ENCODE measurements at places on chromosomes 4 and X.

DNA sequence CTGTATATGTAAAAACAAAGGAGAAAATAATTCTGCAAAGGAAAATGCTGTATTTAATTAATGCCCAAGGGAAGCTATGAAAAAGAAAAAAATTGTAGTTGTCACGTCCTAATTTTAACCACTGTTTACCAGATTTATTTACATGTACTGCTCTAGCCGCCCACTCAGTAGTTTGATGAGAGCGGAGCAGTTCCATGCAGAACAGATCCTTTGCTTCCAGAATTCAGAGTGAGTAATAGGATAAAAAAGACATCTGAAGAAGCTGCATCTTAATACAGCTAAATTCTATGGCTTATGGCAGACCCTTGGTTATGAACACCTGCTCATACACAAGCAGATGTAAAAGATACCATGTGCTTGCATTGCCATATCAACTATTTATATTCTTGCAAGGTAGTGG, 287.0 kb downstream of the GASK1B start:
- DNase-seq = no peak

- DNase-seq = no peak
Observed at GRCh38 chr4:10179957-10180602, 63.5 kb upstream of the WDR1 start.

GRCh38 chr4:6449746-6450369, 22.6 kb downstream of the PPP2R2C start:
- no peak for DNase-seq

GRCh38 chr4:183118141-183118540, 19.1 kb downstream of the WWC2 start:
- no peak for DNase-seq

DNA sequence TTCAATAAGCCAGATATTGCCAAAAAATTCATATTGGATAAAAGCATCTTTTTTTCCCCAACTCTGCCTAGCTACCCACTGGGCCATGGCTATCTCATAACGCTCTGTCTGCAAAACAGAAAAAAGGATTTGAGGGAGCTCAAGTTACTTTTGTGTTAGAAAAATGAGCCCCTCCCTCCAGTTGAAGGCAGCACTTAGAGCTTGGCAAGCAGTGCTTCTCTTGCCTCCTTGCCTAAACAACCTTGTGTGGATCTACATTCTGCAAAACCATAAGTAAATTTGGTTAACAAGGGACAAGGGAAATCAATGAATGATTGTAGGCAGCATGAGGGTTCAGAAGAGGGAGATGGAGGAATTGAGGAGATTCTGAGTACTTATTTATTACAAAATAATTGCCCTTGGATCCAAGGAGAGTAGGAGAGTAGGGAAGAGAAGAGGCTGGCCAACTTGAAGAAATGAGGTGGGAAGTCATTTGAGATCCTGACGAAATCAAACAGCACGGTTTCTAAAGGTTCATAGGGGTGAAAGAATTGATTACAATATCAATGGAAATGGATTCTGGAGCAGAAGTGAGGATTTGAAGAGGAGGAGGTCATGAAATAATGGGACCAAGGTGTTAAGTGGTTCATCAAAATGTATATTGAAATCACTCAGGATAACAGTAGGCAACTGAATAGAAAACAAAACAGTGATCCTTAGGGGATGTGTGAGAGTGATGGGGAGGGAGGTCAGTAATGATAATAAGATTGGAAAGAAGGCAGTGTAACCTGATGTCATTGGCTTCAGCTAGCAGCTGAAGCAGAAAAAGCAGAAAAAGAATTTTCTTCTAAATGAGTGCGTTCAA, 434.8 kb upstream of the IGFBP7 start:
- no peak for DNase-seq

- DNase-seq = no peak
Observed at GRCh38 chr4:30117433-30117832, 602.7 kb upstream of the PCDH7 start.

DNA sequence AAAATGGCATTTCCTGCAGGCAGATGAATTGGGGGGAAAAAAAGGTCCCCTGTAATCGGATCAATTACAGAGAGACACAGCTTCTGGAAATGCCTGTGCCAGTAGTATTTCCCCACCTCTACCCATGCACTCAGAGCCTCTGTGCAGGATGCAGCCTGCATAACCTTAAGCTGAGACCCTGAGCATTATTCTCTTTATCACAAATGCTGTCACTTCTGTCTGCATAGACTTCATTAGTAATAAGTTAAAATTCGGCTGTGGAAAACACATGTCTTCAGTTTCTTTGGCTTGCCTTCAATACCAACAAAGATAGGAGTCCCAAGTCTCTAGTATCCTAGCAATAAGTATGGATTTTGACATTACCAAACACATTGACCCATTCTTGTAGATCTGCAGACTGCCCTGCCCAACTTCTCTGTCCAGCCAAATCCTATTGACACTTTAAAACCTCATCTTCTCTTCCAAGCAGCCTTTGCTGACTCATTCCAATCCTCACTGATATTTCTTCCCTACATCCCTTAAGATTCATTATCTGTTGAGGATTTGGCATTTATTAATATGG, 70.8 kb downstream of the LUZP4 start:
- DNase-seq = no peak

DNA sequence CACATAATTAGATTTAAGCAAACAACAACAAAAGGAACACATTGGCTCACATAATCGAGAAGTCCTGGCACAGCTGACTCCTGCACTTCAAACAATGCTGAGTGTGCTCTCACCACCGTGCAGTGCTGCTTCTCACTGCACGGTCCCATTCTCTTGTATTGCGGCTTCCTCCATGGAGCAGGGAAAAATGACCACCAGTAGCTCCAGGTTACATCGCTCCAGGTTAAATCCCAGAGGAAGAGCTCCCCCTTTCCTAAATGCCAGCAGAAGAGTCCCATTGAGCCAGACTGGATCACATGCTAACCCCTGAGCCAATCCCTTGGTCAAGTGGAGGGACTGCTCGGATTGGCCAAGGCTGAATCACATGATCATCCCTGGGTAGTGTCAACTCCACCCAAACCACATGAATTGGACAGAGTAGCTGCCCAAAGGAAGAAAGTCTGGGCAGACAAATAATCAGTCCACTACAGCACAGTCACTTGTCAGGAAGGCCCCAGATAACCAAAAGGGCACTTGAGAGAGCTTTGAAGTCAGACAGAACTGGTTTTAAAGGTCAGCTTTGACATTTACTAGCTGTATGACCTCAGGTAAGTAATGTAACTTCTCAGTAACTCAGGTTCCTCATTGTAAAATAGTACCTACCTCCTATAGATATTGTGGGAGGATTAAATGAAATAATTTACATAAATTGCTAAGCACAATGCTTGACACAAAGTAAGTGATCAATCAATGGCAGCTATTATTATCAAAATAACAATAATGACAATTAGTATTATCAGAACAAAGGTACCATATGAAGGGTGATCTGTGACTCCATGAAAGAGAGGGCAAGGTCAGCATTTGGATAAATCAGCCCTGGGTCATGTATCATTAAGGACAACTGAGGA, 14.3 kb downstream of the TEC start:
- DNase-seq = no peak

- no peak for DNase-seq
Observed at GRCh38 chr4:40531636-40532023, 98.0 kb downstream of the RBM47 start.

GRCh38 chr4:20386001-20386740, 134.5 kb downstream of the SLIT2 start:
- no peak for DNase-seq

- DNase-seq = no peak
Observed at GRCh38 chrX:10125248-10125615, 31.5 kb upstream of the CLCN4 start.

- no peak for DNase-seq
Observed at GRCh38 chrX:104707572-104707971, 141.6 kb downstream of the IL1RAPL2 start.

DNA sequence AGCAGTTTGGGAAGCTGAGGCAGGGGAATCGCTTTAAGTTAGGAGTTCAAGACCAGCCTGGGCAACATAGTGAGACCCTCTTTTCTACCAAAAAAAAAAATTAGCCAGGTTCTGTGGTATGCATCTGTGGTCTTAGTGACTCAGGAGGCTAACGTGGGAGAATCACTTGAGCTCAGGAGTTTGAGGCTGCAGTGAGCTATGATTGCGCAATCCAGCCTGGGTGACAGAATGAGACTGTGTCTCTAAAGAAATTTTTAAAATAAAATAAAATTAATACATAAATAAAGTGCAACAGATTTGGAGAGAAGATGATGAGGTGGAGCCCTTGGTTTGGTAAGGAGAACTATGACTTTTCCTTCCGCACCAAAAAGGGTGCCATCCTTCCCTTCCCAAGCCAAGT, 436.9 kb downstream of the NLGN4X start:
- no peak for DNase-seq

DNA sequence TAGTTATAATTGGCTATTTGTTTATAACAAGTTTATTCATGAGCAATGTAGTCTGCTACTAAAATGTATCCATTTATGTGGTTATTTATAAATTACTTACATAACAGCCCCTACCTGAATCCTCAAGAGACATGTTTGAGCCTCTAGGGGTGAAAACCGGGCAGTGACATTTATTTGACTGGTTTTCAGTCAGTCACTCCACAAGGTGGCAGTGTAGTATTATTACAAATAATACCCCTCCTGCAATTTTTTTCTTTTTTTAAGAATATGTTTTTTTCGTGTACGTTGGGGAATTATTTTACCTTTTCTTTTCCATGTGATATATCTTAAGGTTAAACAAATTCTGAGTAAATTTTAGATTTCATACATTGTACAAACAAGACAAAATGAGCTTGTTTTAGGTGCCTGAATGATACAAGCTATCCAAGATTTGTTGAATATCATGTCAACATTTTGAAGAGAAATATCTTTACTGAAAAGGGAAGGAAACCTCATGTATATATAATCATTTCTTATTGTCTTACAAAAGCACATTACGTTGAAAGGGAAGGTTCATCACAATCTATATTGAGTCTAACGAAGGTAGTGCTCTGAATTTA, 598.7 kb upstream of the TECRL start:
- no peak for DNase-seq

- no peak for DNase-seq
Observed at GRCh38 chrX:112867570-112867969, 26.9 kb upstream of the AMOT start.

DNA sequence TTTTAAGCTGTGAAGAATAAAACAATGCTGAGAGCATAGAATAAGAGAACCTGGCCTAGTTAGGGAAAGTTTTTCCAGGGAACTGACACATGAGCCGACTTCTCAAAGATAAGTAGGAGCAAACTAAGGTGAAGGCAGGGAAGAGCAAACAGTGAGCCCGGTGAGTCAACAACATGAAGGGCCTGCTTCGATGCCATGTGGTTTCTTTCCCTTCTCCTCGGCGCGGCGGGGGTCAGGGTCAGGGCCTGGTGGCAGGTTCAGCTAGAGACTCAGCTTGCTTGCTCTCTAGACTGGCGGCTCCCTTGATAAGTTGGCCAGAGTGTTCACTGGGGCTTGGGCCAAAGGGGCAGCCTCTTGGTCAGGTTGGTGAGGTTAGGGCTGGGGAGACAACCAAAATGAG, 81.1 kb downstream of the DLG3 start:
- DNase-seq = no peak

GRCh38 chr4:81605271-81605670, 133.6 kb upstream of the RASGEF1B start:
- no peak for DNase-seq

DNA sequence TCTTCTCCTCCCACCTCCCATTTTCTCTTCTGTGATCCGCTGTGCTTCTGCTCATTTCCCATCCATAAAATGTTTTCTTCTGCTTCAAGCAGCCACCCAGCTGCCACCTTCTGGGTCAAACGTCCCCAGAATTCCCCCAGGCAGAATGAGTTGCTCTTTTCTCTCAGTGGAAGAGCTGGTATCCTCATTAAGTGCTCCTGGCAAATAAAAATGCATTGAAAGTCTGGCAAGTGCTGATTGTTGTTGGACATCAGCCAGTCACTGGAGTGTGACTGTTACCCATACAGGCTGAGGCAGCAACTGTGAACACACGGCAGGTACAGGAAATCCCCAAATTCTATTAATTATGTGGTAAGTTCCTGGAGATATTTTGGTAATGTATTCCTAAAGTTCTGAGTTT, 52.6 kb downstream of the LIMCH1 start:
- no peak for DNase-seq

DNA sequence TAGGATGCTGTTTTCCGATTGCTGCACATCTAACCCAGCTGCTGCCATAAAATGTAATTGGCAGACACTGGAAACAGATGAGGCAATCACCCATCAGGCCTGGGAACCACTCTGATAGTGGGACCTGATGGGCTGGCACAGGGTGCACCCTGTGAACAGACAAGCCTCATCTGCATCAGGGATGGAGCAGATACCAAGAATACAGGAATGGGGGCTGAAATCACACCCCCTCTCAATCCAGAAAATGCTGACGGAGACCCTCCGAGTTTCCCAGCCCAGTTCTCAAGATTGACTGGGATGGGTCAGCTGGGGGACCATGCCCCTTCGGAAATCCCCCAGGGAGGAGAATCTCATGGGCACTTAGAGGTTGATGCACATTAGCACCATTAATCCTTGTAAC, 28.8 kb upstream of the PPP2R2C start:
- no peak for DNase-seq

GRCh38 chr4:53859305-53859704, 205.1 kb downstream of the CHIC2 start:
- no peak for DNase-seq

DNA sequence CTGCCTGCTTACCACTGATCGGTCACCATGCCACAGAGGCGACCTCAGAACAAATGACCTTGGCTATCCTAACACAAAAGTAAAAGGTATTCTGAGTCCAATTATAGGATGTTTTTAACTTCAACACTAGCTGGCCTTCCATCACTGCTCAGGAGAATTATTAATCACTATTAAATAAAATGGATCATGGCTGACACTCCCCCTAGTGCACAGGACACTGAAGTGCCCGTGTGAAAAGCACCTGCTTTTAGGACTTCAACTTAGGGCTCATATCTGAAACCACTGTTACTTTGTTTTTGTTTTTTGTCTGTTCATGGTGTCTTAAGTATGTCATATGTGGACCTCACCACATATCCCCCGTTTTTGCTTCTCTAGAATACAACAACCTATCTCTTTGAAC, 33.9 kb downstream of the STX18 start:
- DNase-seq = no peak

DNA sequence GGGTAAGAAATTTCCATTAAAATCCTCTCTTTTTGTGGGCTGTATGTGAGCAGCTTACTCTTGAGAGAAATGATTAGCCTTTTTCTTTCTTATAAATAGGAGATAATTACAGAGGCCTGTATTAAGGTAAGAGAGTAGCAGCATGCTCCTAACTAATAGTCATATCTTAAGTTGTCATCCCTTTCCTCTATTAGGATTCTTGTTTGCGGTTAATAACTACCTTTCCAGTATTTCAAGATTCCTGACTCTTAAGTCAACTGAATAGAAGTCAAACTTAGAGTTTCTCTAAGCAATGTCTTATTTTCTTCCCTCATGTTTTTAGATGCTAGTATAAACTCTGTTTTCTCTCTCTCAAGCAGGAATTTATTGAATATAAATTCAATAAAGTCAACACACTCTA, 139.9 kb upstream of the GPRIN3 start:
- DNase-seq = no peak

DNA sequence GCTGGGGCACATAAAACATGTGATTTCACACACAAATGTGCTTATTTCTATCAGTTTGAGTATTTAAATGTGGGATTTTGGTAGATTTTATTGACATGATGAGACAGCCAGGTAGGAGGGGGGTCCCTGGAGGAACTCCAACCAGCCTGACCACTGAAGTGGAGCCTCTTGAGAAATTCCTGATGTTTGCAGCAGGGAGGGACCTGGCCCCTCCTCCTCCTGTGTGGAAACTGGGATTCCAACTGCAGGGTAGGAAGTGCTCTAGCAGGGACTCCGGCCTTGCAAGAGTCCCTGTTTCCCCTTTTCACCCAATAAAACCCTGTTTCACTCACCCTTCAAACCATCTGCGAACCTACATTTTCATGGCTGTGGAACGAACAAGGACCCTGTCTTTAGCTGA, 2224.0 kb upstream of the AGA start:
- no peak for DNase-seq

All from T-cell (primary cell).